NCI-H1436 (cell line): ENCODE measurements at places on chromosomes 12 and 14.

DNA sequence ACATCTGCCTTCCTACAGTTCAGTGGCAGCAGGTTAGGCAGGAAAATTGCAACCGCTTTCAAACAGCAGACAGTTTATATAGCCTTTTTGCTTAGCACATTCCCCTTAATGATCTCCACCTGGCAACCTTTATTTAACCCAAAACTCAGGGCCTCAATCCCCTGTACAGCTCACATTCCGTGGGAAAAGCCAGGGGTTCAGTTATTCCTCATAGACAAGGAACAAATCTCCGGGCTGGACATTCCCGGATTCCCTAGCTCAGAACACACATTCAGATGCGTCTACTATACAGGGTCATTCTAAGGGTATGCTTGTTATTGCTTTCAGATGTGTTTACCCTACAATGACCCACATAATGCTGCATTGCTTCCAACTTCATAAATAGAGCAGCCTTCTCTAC is 73.8 kb upstream of the DCN start:
- no peak for DNase-seq

DNA sequence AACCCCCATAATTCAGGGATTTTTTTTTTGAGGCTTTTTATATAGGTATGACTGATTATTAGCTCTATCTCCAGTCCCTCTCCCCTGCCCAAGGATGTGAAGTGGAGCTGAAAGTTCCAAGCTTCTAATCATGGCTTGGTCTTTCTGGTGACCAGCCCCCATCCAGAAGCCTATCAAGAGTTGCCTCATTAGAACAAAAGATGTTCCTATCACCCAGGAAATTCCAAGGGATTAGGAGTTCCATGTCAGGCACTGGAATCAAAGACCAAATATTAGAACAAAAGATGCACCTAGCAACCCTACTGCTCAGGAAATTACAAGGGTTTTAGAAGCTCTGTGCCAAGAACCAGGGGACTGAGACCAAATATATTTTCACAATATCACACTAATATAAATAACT is 29.9 kb downstream of the LRP6 start:
- no peak for DNase-seq

DNA sequence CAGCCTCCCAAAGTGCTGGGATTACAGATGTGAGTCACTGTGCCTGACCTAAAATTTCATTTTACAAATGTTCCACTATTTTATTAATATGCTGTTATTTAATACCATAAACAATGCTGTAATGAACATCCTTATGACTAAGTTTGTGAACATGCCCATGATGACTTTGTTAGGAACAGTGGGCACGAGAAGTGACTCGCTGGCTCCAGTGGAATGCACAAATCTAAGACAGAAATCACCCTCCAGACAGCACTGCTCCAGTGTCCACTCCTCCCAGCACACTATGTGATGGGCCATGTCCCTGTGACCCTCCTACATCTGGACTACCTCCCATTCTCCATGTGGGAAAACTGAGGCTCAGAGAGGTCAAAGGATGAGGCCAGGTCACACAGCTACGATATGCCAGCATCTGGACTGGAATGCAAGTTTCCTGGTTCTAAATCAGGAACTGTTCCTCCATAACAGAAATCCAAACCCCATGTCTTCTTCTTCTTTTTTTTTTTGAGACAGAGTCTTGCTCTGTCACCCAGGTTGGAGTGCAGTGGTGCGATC is 57.9 kb downstream of the GPR68 start:
- DNase-seq, result no peak

DNA sequence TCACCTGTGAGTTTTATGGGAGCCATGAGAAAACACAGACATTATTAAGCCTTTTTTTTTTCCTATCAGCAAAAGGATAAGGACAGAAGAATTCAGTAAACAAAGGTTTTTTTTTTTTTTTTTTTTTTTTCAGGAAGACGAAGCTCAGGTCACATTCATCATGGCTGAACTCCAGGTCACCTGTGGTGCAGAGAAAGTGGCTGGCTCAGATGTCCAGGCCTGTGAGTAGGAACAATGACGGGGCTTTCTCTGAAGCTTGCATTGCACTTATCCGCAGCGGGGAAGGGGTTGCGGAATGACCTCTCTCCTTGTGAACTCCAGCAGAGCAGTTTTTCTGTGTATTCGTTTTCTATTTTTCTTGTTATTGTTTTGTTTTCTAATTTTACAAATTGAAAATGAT is 759.6 kb upstream of the TMEM132C start:
- DNase-seq, result no peak

- DNase-seq, result no peak
Measured at GRCh38 chr12:115088995-115089841, 405.2 kb upstream of the TBX3 start.

DNA sequence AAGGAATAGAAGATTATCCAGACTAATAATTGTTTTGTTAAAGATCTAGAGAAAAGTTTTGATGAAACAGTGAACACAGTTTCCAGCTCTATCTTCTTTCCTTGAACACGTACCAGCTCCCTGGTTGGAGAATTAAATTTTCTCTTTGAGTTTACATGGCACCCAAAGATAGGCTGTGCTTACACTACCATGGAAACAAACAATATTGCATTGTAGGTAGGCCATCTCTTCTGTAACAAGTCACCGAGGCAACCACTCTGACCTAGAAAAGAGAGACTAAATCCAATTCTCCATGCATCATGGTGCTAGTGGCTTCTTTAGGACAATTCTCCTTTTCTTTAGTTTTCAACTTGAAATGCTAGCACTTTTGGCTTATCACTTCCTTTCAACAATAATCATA is 9.9 kb downstream of the BMAL2 start:
- DNase-seq, result no peak

DNA sequence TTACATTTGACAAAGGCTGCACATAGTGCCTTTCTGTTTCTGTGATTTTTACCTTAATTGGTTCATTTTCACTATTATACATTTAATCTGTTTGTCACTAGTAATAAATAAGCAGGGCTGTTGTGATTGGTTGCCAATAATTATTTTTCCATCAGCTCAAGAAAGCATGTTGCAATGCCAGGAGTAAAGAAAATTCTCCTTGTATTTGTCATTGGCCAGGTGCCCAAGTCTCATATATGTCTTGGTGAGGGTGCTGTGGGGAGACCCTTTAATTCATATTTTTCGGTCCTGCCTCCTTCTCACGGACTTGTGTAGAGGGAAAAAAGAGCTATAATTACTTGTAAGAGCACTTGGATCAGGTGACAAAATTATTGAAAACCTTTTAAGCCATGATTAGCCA is 108.0 kb downstream of the KITLG start:
- DNase-seq, result peak; percentile 8

DNA sequence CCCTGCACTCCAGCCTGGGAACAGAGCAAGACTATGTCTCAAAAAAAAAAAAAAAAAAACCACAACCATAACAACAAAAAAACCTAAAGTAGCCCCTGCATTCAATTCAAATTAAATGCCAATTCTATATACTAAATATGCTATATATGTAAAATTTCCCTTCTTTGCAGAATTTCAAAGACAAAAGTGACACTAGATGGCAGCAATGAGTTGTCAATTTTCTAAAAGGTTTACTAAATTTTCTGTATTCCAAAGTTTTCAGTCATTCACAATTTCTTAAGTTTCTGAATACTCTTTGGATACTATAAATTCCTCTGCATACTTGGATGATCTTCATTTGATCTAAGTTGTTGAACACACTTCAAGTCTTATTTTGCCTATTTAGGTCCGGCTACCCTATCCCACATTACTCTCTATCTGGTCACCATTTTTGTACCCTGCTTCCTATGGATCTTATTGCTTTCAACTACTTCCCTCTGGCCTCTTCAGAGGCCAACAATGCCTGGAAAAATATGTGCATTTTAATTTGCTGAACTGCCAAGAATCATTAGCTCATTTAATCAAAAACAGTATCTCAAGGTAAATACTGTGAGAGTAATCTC is 27.9 kb downstream of the HNRNPC start:
- no peak for DNase-seq

DNA sequence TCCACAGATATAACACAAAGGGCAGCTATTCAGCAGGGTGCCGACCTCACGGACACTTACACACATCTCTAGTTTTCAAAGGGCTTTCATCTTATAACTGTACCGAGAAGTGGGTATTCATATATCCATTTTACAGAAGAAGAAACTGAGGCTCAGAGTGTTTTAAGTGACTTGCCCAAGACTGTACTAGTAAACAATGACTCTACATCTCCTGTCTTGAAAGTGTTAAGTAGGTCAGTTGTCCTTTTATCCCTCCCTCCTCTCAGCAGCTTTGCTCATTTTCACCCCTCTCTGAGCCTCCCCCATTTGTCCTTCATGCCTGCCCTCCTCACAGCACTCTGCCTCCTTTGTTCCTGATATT is 13.8 kb downstream of the CFAP251 start:
- no peak for DNase-seq

GRCh38 chr14:80404413-80404812 is 193.1 kb upstream of the DIO2 start:
- no peak for DNase-seq

DNA sequence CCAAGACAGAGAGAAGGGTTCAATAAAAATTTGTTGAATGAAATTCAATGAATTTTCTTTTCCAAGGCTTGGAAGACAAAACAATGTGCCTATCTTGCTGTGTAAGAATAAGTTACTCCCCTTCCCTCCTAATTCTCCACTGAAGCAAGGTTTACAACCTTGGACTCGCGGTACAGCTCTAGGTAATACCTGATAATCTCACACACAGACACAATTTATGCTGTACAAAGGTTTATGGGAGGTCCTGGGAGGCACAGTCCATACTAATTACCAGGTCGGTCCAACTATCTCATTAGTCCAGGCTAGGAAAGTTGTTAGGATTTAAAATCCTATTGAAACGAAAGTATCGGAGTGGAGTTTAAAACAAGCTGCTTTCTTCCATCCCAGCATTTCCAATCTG is 42.6 kb downstream of the NELL2 start:
- DNase-seq, result no peak

DNA sequence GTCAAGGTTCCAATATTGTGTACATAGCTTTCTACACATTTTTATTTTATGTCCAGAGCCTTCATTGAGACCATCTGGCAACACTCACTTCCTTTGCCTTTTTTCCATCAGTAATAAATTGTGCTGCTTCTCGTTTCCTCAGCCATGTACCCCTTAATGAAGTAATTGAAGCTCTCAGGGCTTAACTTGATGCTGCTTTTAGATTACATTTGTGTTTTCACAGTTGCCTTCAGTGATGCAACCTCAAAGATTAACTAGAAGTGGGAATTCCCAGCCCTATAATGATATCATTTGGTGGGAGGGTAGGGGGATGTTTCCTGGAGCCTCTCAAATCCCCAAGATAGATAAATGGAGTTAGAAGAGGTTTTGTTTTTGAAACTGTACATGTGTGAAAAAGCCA is 80.2 kb upstream of the KRR1 start:
- DNase-seq, result no peak

DNA sequence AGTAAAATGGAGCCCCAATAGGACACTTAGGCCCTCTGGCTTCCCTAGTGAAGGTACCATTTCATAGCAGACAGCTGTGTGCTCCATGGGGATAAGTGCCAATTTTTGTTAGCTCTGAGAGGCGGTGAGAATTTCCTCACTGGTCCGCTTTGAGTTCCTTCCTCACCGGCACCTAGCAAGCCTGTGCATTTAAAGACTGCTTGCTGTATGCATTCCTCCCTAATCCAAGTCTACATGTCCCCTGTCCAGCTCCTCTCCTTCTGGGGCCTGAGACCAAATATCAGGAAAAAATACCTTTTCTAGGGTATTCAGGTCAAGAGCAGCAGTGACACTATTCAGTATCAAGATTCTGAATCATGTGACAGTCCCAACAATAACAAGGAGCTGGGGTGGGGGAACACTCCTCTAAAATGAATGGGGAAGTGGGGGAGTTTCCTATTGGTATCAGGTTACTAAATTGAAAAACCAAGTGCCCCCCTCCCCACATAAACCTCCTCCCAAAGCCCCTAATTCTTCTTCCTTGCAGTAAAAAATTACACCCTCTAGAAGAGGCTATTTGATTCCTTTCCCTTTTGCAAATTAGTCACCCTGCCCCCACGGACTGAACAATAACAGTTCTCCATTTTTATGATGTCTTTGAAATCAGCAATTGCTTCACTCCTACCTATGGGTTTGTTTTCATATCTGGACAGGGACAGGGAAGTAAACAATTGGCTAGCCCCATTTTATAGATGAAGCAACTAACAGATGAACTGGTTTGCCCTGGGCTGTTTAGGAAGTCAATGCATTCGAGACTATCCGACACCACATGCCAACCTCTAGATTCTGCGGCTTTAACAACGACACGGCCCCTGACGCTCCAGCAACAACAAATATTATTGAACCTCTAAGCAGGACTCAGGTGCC is 28.9 kb downstream of the BCL11B start:
- no peak for DNase-seq

DNA sequence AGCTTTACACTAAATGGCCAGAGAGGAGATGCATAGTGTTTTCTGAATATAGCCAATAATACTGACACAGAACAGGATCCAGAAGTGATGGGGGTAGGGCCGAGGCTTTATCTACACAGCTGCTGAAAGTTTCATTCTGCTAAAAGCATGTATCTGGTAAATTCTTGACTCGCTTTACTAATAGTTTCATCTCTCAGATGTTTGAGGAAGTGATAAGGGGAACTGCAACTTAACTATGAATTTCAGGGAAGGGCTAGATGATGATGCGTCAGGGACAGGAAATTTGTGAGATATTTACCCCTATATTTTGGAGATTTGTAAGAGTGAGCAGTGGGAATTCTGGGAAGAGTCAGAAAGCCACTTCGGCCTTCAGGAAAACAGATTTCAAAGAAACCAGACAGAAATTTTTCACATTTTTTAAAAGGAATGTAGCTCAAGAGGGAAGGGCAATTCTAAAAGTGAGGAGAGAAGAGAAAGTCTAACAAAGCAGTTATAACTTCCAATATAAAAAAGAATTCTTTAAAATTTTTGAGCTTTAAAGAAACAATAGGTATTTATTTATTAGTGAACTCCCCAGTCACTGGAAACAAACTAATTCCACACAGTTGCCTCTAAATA is 243.1 kb downstream of the BCAT1 start:
- no peak for DNase-seq

- DNase-seq, result no peak
Measured at GRCh38 chr12:42756841-42757623, 167.5 kb upstream of the PRICKLE1 start.

DNA sequence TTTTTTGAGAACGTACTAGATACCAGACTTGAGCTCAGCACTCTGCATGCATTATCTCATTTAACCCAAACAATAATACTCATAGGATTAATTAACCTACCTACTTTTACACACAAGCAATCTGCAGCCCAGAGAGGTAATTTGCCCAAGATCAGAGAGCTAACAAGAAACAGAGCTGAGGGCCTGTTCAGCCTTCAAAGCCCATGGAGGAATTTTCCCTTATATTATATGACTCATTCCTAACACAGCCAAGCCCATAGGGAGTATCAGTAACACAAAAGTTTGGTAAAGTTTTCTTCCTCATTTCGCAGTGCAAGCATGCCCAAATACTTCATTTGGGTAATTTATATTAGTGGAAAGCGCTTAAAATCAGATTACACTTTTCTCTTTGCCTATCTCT is 94.7 kb downstream of the GALC start:
- no peak for DNase-seq
